ENCODE measurements at places on chromosomes 5 and 9. TPM values are rescaled to one million over a fixed set of nuclear protein-coding genes. Genes with fewer than 3 reads are reported as not detected.

DNA sequence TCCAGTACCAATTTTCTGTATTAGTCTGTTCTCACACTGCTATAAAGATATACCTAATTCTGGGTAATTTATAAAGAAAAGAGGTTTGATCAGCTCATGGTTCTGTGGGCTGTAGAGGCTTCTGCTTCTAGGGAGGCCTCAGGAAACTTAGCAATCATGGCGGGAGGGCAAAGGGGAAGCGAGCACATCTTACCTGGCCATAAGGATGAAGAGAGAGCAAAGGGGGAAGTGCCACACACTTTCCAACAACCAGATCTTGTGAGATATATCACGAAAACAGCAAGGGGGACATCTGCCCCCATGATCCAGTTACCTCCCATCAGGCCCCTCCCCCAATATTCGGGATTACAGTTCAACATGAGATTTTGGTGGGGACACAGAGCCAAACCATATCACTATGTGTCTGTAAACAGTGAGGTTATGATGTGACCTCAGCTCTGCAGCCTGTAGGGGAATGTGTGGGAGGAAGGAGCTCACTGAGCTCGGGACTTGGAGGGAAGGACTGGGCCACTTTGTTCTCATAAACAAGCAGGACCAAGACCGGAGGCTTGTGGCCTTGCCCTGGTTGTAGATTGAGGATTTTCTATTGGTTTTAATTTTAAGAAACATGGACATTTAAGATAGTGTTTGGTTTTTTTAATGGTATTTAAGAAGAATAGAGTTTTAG is 85.2 kb downstream of the EHMT1 start:
- no peak for DNase-seq

DNA sequence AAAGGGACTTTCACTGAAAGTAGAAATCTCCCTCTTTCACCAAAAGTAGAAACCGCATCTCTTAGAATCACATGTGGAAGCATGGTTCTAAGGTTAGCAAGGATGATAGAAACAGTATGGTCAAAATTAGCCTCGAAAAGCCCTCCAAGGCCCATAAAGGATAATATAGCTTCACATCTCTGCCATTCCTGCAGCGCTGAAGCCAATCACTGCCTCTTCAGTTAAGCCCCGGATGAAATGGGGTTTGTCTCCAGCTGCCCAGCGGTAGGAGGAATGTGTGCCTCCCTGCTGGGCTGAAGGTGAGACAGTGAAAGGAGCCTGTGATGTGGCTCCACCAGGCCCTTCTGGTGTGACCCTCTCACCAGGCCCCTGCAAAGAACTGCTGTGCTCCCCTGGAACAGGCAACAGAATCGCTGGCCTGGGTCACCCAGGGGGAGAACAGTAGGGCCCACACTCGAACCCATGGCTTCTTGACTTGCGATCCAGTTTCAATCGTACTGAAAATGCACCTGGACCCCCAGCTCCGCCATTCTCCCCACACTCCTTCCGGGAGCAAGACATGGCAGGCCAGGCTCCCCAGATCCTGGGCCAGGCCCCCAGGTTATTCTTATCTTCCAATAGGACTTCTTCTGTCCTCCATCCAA is 47.2 kb downstream of the CAMK2A start:
- no peak for DNase-seq

GRCh38 chr5:135719428-135720063 is 114.9 kb upstream of the SLC25A48 start:
- DNase-seq: no peak

- no peak for DNase-seq
Observed at GRCh38 chr5:132653716-132654115, 4.3 kb upstream of the IL13 start.

GRCh38 chr9:95360866-95361265 is 43.4 kb upstream of the FANCC start:
- no peak for DNase-seq

Gene CCL21
- total RNA-seq: not detected

Gene TMC1
- not detected for total RNA-seq

Data from PC-3 (cell line).